Psoas muscle (tissue), 8 donors: ENCODE measurements at places on chromosomes 2 and 18. TPM values are rescaled to one million over a fixed set of nuclear protein-coding genes. Genes with fewer than 3 reads are reported as not detected.
A peak's percentile ranks its signal among the peaks of the same experiment; 100 is the strongest.

KCMF1 gene
- polyA plus RNA-seq, result 74.6 TPM

PTRHD1 gene
- 38.3 TPM for polyA plus RNA-seq

BCL2L11 gene
- polyA plus RNA-seq, result 4.6 TPM

RESP18 gene
- not detected for polyA plus RNA-seq

GALNT3 gene
- 0.14 TPM for polyA plus RNA-seq

PRSS56 gene
- polyA plus RNA-seq, result 3.2 TPM

TGFA gene
- 0.03 TPM for polyA plus RNA-seq

MROH2A gene
- polyA plus RNA-seq, result not detected

TFPI gene
- 15.0 TPM for polyA plus RNA-seq

PPP1R1C gene
- 0.18 TPM for polyA plus RNA-seq

MYL1 gene
- 6,609 TPM for polyA plus RNA-seq

DCDC2C gene
- 0.13 TPM for polyA plus RNA-seq

DNA sequence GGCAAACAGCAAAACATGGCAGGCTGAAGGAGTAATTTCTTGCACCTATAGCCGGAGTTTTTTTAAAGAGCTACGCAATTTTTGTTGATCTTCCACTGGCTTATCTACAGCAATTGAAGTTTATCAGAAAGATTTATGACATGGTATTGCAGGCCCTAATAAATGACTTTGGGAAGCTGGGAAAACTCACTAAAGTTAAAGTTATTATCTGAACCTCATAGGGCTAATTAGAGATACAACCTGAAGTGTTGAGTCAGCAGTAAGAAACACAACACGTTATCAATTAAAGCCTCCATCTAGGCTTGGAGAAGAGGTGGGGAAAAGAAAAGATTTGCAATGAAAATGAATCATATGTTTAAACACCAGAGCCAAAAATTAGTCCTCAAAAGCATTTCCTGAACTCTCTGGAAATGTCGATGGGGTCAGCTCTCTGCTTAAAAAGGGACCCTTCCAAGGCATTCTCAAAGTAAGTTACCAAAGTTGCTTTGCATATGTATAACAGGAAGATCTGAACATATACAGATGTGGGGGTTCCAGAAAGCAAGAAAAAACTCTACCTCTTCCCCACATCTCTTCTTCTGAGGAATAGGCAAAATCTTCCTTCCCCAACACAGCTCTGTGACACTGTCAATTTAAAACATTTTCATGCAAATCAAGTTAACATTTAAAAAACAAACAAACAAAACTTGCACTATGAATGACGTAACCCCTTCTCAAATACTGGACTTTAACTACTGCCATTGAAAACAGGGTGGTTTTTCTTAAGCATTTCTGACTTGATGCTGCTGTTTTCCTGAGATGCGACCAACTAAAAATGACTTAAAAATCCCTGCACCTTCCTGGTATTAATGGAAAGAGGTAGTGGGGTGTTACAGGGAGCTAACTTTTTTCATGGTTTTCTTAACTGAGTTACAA lies 915.6 kb downstream of the NRXN1 start:
- no peak for DNase-seq

GRCh38 chr18:70284976-70285620 lies 3.7 kb upstream of the SOCS6 start:
- DNase-seq, result no peak

- no peak for DNase-seq
These were observed 73.5 kb downstream of the MGAT5 start for GRCh38 chr2:134327367-134327766.

DNA sequence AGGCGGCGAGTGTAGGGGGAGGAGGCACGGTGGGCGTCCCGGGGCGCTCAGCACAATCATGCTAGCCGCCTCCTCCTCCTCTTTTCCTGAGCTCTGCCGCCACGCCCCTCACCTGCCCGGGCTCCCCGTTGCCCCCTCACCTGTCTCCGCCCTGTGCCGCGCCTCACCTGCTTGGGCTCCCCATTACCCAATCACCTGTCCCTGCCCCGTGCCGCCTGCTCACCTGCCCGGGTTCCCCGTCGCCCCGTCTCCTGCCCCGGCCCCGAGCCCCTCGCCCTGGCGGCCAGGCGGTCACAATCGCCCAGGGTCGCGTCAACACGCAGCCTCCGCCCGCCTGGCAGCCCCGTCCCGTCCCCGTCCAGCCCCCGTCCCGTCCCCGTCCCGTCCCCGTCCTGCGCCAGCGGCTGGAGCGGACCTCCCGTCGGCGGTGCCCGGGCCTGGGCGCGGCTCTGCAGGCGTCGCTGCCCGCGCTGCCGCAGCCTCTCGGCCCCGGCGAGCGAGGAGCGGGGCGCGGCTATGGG lies at the start of gene DCDC2C:
Gene DCDC2C, plus strand, starts transcription at position 340 of the 521 bp plus-strand sequence. Its CDS starts 177 bp downstream, at position 517.
- DNase-seq, result no peak

DNA sequence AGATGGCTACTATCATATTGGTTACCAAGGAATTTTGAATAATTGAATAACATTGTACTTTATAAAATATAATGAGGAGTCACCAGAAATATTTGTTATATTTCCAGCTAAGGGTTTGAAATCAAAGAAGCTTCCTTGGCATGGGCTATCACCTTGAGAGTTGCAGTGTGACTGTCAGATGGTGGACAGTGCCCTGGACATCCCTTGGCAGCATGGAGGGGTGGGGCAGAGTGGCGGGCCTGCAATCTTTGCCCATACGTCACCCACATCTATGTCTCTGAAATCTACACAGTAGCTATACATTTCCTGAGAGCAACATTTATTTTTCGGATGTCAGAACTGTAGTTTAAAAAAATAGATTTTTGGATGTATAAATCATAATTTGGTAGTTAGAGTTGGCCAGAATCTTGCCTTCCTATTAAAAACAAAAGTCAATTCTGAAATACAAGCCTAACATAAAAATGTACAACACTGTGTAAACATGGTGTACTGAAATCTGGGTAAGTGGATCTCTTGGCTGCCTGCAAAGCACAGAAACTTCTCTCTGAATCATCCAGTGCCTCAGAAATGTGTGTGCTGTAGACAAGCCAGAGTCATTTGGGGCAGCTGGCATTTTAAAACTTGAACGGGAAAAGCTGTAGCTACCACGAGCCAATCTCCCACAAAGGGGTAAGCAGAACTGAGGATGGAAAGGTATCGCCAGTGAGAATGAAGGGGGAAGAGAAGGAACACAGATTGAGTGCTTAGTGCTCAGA lies 124.2 kb upstream of the ARHGAP28 start:
- no peak for DNase-seq

GRCh38 chr18:45932708-45933107 lies 34.4 kb downstream of the EPG5 start:
- DNase-seq, result no peak

DNA sequence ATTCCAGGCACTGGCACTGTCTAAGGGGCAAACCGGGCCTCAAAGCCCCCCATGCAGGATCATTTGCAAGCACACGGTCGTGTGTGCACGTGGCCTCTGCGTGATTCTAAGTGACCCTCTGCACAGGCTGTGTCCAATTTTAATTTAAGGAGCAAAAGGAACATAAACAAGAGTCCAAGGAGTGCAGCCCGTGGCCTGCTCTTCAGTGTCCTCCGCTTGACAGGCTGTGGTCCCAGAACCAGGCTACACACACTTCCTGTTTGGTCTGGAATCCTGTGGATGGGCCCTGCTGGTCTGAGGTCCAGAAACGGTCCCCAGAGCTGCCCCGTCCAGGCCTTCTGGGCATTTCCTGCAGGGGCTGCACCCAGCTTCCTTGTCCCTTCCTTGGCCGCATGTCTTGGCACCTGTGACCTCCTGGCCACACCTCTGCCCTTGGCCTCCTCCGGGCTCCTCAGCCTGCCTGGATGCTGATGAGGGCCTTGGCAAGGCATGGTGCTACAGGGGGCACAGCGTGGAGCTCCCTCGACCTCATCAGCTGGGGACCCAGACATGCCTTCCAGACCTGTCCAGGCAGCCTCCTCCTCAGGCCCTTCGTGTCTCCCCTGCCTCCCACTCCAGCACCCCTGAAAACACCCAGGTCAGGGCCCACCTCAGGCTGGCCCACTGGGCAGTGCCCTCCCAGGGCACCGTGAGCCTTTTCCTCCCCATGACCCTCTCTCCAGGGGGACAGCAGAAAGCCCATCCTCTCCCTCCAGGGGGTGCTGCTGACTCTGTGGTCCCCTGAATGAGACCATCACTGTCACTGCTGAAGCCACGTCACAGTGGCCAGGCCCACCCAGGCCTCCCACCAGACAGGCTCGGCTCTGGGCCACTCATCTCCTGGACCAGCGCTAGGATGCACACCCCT lies 136.4 kb upstream of the GPC1 start:
- no peak for DNase-seq

GRCh38 chr2:204472375-204472774 lies 72.9 kb upstream of the PARD3B start:
- DNase-seq, result no peak

GRCh38 chr18:45780568-45780967 lies 44.9 kb upstream of the SIGLEC15 start:
- DNase-seq, result no peak

GRCh38 chr2:60512641-60513040 lies 40.8 kb downstream of the BCL11A start:
- no peak for DNase-seq

GRCh38 chr2:23482188-23482587 lies 97.2 kb downstream of the KLHL29 start:
- DNase-seq, result no peak

GRCh38 chr18:3135536-3135935 lies 84.2 kb downstream of the MYOM1 start:
- no peak for DNase-seq

GRCh38 chr2:27914041-27914804 lies 23.7 kb downstream of the BABAM2 start:
- no peak for DNase-seq

DNA sequence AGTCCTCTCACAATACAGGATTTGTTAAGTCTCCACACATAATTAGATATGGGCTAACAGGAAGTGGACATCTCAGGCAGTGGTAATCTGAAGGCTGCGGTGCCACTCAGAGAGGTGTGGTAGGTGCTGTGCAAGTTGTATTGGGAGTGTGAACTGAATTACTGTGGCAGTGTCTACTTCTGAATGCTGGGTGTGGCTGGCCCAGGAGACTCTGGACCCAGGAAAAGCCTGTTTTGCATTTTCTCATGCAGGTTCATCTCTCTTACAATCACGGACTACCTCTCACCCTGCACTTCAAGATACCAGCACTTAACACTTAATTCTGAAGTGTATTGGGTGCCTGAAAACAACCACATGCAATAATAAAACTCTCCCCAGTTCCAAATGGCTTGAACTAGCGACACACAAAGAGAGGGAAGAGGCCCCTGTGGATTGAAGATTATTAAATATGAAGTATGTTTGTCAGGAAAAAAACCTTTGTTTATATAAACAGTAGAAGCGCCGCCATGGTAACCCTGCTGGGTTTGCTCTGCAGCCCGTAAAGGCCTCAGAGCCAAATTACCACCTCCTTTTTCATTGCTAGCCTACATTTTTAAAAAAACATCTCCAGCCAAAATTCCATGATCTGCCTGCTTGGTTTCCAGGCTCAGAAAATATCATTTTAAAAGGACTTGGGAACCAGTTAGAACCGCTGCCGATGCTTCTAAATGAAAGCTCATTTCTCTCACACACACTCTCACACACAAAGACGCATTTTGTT lies 77.5 kb downstream of the GFPT1 start:
- no peak for DNase-seq

DNA sequence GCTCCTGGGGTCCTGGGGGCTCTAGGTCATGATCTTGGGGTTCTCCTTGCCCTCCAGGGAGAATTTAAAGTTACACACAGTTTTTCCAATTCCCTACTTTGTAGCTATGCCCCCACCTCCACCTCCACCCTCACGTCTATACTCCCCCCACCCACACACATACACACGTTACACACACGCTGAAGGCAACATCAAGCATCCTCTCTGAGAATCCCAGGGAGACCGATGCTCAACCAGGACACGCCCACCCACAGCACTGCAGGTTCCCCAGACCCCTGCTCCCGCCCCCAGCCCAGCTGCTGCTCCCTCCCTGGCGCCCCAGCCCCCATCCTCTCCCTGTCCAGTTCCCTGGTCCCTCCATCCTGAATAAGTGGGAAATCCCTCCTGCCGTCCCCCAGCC lies 6.4 kb upstream of the TNS1 start:
- DNase-seq, result no peak

DNA sequence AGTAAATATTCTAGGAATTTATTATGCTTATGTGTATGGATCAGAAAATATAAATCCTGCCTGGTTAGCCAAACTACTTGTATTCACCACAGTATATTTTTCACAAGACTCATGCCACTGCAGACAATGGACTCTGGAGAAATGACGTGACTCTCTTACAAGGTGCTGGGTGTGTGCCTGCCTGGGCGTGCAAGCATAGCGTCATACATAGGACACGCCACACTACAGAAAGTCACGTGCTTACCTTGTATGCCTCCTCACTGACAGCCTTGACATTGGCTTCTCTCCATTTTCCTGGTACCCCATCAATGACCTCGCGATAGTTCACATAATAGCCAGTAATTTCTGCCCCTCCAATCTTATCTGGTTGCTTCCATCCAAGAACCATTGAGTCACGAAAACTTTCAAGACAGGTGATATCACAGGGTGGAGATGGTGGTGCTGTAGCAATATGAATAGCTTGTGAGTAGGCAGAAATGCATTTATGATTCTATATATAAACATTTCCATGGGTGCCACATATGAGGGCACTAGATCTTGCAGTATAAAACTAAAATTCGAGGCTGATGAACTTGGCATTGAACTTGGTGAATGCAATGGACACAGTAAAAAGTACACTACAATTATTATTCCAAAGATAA lies 93.2 kb downstream of the MYOM1 start:
- no peak for DNase-seq

DNA sequence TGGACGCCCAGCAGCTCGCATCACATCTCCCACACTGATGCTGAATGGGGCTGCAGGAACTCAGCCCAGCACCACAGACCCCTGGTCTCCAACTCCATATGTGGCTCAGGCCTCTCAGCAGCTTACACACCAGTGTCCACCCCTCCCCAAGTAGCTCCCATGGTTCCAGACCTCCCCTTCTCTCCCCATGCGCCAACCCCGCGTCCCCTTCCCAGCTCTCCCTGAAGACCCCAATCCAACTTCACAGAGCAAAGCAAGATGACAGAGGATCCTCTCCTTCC lies 188.9 kb downstream of the SH3BP4 start:
- DNase-seq, result no peak

- peak; percentile 64 for DNase-seq
These were observed 42.3 kb downstream of the SLC4A1AP start for GRCh38 chr2:27705851-27706622.

- DNase-seq, result no peak
These were observed 267.8 kb upstream of the NCKAP5 start for GRCh38 chr2:133835821-133836619.

DNA sequence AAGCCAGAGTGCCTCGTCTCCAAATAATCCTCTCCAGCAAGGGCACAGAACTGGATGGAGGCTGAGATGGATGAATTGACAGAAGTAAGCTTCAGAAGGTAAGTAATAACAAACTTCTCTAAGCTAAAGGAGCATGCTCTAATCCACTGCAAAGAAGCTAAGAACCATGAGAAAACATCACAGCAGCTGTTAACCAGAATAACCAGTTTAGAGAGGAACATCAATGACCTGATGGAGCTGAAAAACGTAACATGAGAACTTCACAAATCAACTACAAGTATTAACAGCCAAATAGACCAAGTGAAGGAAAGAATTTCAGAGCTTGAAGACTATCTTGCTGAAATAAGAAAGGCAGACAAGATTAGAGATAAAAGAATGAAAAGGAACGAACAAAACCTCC lies 32.3 kb downstream of the WDPCP start:
- DNase-seq, result no peak

GRCh38 chr2:222813177-222813843 lies 47.5 kb upstream of the ACSL3 start:
- DNase-seq, result no peak
